ENCODE measurements at places on chromosomes 1 and 21.
A peak's percentile ranks its signal among the peaks of the same experiment; 100 is the strongest.

DNA sequence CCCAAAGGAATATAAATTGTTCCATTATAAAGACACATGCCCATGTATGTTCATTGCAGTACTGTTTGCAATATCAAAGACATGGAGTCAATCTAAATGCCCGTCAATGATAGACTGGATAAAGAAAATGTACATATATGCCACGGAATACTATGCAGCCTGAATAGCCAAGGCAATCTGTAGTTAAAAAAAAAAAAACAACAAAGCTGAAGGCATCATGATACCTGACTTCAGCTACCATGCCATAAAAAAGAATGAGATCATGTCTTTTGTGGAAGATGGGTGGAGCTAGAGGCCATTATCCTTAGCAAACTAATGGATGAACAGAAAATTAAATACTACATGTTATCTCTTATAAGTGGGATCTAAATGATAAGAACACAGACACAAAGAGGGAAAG, 36.0 kb downstream of the GPR88 start:
- no peak for DNase-seq

DNA sequence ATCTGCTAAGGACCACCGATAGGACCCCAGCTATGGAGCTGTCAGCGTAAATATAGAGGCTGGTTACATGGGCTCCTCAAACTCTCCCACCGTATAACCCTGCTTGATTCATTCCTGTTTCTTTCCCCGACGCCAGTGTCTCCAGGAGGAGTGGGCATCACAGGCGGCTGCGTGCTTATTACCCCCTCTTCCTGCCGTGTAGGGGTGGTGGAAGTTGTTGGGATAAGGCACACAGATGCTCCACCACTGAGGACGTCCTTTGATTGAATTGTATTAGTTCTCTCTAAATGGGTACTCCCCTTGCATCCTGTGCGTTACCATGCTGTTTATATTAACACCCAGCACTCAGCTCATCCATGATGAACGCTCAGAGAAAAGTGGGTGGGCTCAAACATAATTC, 104.6 kb downstream of the ZBTB18 start:
- no peak for DNase-seq

GRCh38 chr1:150555198-150555970, 6.2 kb downstream of the ADAMTSL4 start:
- no peak for DNase-seq

GRCh38 chr1:217088521-217089284, 365.5 kb upstream of the ESRRG start:
- DNase-seq = no peak

GRCh38 chr1:67052741-67053534, 1.0 kb downstream of the SLC35D1 start:
- peak; percentile 61 for DNase-seq

Data from sciatic nerve (tissue), 2 donors.